Activated CD4-positive, CD25-positive, alpha-beta regulatory T cell (primary cell): ENCODE measurements at places on chromosomes 2 and 18.
A peak's percentile ranks its signal among the peaks of the same experiment; 100 is the strongest.

GRCh38 chr2:223465793-223466192, 136.4 kb downstream of the SCG2 start:
- no peak for DNase-seq

DNA sequence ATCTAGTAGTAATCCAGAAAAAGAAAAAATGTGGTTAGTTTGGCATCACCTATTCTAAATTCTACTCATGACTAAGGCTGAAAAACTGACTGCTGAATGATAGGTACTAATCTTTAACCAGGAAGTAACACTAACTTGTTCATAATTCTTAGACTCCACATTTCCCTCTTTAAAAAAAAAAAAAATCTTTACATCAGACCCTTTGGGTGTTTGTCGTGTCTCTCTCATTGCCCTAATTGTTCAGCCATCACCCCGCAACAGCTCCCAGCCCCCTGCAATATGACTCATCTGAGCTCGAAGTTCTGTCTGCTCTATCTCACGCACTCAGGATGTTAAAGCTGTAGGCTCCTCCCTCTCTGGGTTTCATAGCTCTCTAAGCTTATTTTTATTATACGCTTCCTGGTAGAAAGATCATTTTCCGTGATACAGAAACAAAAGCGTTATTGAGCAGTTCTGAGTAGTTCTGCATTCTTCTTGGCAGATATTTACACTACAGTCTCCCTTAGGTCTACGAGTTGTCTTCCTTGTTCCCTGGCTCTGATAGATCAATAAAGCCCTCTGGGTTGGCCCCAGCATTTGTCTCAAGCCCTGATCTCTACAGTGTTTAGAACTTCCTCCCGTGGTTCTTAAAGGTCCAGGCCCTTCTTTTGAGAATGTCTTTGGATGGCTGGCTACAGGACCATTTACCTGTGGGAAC, 95.6 kb downstream of the TNFRSF11A start:
- DNase-seq = peak; percentile 49

- no peak for DNase-seq
These were observed 96.3 kb upstream of the TANK start for GRCh38 chr2:161063946-161064306.

- no peak for DNase-seq
These were observed 167.3 kb downstream of the NYAP2 start for GRCh38 chr2:225566798-225567197.

DNA sequence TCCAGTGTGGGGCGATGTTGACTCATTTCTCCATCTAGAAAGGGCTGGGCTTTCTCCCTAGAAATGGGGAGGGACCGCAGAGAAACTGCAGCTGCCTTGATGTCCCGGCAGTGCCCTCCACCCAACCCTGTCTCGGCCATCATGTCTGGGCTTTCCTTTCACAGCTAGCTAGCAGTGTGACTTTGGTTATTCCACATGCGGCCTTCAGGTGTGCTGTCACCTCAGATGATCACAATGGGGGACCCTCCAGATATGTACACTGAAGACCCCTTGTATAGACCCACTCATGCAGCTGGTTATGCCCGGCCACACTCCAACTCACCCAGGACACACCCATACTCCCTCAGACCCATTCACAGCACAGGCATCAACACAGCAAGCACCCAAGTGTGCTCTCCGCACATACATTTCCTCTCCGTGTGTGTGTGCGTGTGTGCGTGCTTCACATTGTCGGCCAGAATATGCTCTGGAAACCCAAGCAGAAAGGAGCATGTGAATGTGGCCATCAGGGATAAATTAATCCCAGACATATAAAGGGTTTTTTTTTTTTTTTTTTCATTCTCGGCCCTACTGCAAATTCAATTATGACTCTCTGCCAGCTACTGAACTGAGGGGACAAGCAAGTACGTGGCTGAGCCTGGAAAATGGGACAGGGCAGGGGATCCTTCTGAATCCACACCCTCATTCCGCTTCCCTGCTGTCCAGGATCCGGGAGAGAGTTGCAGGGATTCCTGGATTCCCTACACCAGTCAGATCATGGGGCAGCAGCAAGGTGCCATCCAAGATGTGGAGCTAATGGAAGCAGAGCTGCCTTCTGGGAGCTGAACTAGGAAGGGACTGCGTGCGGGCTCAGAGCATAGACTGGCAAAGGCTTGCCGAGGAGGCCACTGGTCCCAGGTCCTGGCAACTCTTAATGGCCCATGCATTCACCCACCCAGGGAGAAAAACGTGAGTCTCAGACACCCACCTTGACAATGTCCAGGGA, 240.2 kb downstream of the DYSF start:
- DNase-seq = no peak
